ENCODE measurements at places on chromosomes 2 and 18. TPM values are rescaled to one million over a fixed set of nuclear protein-coding genes. Genes with fewer than 3 reads are reported as not detected.

- no peaks in the 10 kb centered on the region for H3K36me3 ChIP-seq
- H3K4me3 ChIP-seq = no peak overlapping the region
- no peak for DNase-seq
- H3K27ac ChIP-seq = no peak overlapping the region
- no peaks in the 10 kb centered on the region for H3K4me1 ChIP-seq
- no peaks in the 10 kb centered on the region for H3K27me3 ChIP-seq
Measured at GRCh38 chr2:242029422-242030225, 160.1 kb downstream of the RTP5 start.

GRCh38 chr2:224449212-224450147 lies 47.6 kb upstream of the FAM124B start:
- no peaks in the 10 kb centered on the region for H3K27me3 ChIP-seq
- H3K27ac ChIP-seq = no peak overlapping the region
- DNase-seq = peak; percentile 38
- no peaks in the 10 kb centered on the region for H3K36me3 ChIP-seq

DNA sequence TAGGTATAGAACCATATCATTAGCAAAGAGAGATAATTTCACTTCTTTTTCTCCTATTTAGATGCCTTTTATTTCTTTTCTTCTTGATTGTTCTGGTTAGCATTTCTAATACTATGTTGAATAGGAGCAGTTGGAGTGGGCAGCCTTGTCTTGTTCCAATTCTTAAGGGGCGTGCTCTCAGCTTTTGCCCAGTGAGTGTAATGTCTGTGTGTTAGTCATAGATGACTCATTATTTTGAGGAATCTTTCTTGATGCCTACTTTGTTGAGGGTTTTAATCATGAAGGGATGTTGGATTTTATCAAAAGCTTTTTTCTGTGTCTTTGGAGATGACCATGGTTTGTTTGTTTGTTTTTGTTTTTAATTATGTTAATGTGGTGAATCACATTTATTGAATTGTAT lies 1453.1 kb upstream of the SLC39A10 start:
- H3K4me1 ChIP-seq = no peaks in the 10 kb centered on the region
- no peaks in the 10 kb centered on the region for H3K27me3 ChIP-seq
- no peaks in the 10 kb centered on the region for H3K36me3 ChIP-seq

GRCh38 chr2:27754831-27755230 lies 16.7 kb upstream of the MRPL33 start:
- H3K4me1 ChIP-seq = no peaks in the 10 kb centered on the region
- no peak overlapping the region for H3K27ac ChIP-seq
- no peaks in the 10 kb centered on the region for H3K27me3 ChIP-seq
- H3K36me3 ChIP-seq = no peaks in the 10 kb centered on the region
- no peak overlapping the region for H3K4me3 ChIP-seq
- no peak for DNase-seq

GRCh38 chr2:197571627-197572271 lies 55.9 kb downstream of the MOB4 start:
- H3K36me3 ChIP-seq = no peaks in the 10 kb centered on the region
- H3K4me3 ChIP-seq = no peak overlapping the region
- no peak overlapping the region for H3K27ac ChIP-seq
- H3K4me1 ChIP-seq = no peaks in the 10 kb centered on the region
- no peak for DNase-seq

- no peaks in the 10 kb centered on the region for H3K4me1 ChIP-seq
- H3K36me3 ChIP-seq = no peaks in the 10 kb centered on the region
- DNase-seq = no peak
- no peak overlapping the region for H3K4me3 ChIP-seq
- peaks cover 4% of the 10 kb centered on the region for H3K27me3 ChIP-seq
- H3K27ac ChIP-seq = no peak overlapping the region
Measured at GRCh38 chr2:118580651-118581050, 266.8 kb downstream of the EN1 start.

GRCh38 chr2:138180692-138181386 lies 216.6 kb downstream of the HNMT start:
- H3K4me3 ChIP-seq = no peak overlapping the region
- peak; percentile 25 for DNase-seq
- H3K27me3 ChIP-seq = no peaks in the 10 kb centered on the region

DNA sequence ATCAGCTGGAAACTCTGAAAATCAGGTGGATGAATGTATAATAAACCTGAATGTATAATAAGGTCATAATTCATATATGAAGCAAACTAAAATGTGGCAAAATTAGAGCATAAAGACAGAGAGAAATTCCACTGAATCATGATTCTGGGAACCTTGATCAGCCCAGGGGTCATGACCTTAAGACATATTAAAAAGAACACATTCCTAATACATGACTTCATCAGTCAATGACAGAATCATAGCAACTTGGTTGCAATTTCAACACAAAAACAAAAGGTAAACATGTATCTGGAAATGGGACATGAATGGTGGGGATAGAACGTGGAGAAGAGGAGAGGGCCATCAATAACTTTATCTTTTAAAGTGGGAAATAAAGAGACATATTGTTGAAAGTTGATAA lies 17.6 kb downstream of the AFF3 start:
- peaks cover 2% of the 10 kb centered on the region for H3K27me3 ChIP-seq
- H3K4me1 ChIP-seq = no peaks in the 10 kb centered on the region
- no peak overlapping the region for H3K27ac ChIP-seq
- no peaks in the 10 kb centered on the region for H3K36me3 ChIP-seq
- DNase-seq = no peak

The SULT1C4 gene
- not detected for total RNA-seq

The OTX1 gene
- total RNA-seq = 2.1 TPM

The OTOS gene
- not detected for total RNA-seq

The MOGAT1 gene
- not detected for total RNA-seq

The AGXT gene
- not detected for total RNA-seq

The NT5DC4 gene
- total RNA-seq = not detected

The SRD5A2 gene
- total RNA-seq = not detected

The SUCLG1 gene
- 88.1 TPM for total RNA-seq

Data from A673 (cell line).